ENCODE measurements at places on chromosomes 6 and 20.

DNA sequence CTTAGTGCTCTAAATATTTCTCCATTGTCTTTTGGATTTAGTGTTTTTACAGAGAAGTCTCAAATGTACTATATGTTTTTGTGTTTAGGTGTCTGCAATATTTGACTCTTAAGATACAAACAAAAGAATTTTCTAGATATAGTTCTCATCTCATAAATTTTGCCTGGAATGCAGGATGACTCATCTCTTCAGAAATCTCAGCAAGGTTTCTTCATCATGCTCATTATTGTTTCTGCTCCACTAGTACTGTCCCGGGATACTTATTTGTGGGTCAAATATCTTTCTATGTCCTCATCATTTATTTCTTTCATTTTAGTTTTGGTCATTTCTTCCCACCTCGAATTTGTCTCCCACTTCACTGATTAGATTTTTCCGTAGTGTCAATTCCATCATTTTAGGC is 9.5 kb downstream of the AHI1 start:
- DNase-seq: no peak

- DNase-seq: no peak
Observed at GRCh38 chr6:16621002-16621401, 140.3 kb downstream of the ATXN1 start.

GRCh38 chr6:3918469-3918868 is 69.3 kb downstream of the FAM50B start:
- no peak for DNase-seq

DNA sequence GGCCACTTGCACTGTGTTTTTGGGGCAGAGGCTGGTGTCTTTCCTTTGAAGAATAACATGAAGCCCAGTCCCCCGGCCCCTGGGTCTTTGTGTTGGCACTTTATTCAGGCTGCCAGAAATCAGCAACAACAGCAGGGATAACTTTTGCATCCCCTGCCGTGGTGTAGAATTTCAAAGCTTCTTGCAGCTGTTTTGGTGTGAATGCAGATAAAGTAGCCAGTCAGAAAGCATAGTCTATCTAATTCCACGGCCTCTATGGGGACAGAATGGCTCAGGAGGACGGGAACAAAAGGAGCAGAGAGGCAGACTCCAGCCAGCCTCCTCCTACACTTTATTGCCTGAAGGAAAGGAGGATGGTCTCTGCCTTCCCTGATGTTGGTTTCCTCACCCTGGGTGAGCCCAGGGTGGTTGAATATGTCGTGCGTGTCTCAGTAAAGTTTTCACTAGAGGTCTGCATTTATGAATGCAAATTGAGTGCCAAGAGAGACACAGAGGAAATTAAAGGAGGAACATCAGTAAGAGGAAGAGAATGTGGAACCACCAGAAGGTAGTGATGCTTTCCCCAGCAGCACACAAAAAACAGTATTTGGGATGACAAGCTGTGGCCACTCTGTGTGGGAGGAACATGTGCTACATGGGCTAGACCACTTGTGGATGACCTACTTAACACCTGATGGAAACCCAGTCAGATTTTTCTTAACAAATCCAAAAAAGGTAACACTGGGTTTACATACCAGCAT is 125.9 kb upstream of the TRAF3IP2 start:
- DNase-seq: no peak

DNA sequence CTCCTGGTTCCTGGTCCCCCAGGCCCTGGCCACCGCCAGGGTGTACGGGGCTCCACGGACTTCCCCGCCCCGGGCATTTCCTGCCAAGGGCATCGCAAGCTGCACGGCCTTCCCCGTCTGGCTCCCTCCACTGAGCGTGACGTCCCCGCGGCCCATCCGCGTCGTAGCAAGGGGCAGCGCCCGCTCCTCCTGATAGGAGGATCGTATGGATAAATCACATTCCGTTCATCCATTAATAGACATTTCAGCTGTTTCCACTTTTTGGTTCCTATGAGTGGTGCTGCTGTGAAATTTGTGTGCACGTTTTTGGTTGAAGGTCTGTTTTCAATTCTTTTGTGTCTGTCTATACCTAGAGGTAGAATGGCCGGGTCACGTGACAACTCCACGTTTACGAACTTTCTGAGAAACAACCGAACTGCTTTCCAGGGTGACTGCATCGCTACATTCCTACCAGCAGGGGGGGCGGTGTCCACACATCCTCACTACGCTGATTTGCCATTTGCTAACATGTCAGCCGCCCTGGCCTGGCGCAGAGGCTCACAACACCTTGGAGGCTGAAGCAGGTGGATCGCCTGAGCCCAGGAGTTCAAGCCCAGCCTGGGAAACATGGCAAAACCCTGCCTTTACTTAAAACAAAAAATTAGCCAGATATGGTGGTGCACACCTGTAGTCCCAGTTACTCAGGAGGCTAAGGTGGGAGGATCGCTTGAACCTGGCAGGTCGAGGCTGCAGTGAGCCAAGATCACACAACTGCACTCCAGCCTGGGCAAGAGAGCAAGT is 37.7 kb downstream of the KCNQ2 start:
- peak; percentile 58 for DNase-seq

DNA sequence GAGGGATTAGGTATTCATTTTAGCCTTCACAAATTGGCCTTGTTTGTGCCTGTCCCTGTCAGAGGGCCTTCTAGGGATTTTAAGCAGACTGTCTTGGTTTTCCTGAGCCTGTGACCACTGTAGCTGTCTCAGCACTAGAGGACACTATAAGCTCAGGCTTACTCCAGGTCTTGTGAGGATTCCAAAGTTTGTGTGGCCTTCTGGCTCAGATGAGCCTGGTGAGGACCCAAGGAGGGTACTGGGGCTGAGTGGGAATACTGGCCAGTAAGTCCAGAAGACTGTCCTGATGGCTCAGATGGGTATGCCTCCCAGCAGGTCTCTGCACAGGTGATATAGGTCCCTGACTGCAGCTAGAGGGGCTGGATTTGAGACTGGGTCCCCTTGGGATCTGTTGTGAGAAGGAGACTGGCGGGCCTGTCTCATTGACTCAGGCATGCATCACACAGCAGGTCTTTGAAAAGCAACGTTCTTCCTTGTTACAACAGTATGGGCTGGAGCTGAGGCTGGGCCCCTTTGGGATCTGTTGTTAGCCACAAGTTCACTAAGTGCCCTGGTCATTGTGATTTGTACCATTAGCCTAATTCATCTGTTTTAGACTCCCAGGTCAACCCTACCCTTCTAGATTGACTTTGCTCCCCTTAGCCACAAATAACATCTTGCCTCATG is 26.3 kb upstream of the TFB1M start:
- DNase-seq: no peak

- no peak for DNase-seq
Observed at GRCh38 chr6:147301070-147301469, 96.9 kb downstream of the STXBP5 start.

GRCh38 chr6:163570579-163571231 is 156.2 kb downstream of the QKI start:
- no peak for DNase-seq

GRCh38 chr6:165949324-165949723 is 218.3 kb downstream of the TBXT start:
- DNase-seq: no peak

DNA sequence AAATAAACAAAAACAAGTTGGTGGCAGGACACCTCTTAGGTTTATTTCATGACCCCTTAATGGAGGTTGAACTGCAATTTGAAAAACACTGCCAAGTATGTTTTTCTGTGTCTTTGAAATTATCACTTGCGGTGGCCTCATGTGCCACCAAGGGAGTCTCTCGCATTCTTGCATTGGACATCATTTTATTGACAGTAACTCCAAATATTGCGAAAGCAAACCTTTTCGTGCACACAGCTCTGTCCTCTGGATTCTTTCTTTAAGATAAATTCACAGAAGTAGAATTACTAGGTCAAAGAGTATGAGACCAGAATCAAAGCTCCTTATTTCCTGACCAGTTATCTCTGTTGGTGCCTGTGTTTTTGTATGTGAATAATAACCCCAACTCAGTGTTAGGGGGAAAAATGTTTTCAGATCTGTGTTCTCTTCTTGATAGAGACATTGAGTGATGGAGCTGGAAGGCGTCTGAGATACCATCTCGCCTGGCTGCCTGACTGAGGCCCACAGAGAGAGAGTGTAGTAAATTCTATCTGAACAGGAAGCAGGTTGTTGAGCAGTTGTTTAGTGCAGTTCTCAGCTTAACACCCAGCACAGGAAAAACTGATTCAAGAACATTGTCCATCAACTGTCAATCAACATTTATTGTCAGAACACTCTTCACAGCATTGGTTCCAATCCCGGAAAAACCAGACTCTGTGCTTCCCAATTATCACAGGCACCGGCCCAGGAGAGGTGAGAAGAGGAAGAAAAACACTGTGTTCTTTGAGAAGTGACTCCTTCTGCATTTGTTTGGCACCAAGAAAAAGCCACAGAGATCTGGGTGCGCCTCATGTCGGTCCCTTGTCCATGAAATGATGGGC is 2.2 kb upstream of the CCDC167 start:
- peak; percentile 25 for DNase-seq

DNA sequence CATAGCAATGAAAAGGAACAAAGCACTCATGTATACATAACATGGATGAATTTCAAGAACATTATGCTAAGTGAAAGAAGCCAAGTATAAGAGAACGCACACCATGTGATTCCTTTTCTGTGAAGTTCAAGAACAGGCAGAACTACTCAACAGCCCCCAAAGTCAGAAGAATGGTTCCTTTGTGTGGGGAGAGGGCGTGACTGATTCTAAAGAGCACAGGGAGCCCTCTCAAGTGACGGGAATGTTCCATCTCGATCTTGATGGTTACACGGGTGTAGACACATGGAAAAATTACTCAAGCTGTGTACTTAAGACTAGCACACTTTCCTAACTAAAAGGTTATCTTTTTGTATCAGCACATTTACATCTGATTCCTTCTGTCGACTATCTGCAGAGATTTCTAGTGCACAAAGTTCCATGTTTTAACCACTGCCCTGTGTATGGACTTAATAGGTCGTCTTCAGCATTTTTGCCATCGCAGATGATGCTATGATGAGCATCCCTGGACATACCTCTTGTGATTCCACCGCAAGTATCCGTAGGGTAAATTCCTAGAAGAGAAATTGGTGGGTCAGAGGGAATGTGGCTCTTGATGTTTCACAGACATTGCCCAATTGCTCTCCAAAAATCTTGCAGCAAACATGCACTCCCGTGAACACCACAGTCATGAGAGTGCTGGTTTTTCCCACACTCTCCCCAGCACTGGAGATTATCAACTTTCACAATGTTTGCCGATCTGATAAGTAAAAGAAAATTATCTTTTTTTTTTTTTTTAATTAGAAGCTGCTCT is 279.3 kb downstream of the BMP7 start:
- DNase-seq: no peak

DNA sequence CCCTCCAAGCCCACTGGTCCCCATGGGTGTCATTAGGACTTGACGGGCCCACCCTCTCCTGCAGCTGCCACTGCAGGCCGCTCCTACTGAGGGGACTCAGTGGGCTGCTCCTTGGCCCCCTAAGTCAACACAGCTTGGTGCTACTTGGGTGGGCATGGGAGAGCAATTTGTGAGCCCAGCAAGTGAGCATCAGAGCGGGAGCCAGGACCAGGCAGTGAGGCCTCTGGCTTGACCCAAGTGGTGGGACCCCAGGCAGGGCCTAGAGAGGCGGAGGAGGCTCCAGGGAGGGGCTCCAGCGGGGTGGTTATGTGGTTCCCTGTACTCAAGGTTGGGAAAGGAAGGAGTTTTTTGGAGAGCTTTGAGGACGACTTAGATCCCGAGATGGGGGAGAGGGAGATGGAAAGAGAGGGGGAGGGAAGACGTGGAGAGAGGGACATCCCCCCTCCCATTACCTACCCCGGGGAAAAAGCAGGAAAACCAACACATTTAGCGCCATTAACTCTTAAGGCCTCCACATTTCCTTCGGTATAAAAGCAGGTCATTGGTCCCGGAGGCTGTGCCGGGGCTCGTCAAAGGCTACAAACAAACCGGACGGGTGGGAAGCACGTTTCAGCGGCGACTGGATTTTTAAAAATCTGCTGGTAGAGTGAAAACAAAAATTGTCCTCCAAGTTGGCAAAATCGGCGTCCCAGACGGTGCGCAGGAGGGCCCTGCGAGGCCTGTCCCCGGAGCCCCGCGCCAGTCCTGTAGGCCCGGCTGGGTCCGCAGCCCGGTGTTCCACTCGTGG is 8.8 kb downstream of the FOXC1 start:
- no peak for DNase-seq

- no peak for DNase-seq
Observed at GRCh38 chr6:137496909-137497720, 2.9 kb upstream of the OLIG3 start.

DNA sequence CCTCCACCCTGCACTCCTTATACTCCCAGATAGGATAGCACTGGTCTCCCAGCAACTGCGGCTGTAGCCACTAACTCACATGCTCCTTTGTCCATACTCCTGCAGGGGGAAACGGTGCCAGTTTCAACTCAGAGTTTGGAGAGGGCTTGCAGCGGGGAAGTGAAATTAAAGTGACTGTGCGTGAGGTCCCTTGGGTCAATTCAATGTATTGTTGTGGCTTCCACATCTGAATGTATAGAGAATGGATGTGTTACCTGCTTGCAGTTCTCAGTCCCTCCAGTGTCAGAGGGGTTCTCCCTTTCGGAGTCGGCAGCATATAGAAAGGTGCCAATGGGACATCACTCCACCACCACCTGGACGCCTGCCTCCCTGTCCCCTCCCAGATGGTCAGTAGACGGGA is 93.6 kb upstream of the CNKSR3 start:
- no peak for DNase-seq

- DNase-seq: no peak
Observed at GRCh38 chr20:46102940-46103339, 13.2 kb upstream of the NCOA5 start.

- no peak for DNase-seq
Observed at GRCh38 chr6:149961728-149962425, 1.9 kb upstream of the ULBP1 start.

GRCh38 chr6:128731249-128732165 is 151.4 kb upstream of the LAMA2 start:
- DNase-seq: no peak

DNA sequence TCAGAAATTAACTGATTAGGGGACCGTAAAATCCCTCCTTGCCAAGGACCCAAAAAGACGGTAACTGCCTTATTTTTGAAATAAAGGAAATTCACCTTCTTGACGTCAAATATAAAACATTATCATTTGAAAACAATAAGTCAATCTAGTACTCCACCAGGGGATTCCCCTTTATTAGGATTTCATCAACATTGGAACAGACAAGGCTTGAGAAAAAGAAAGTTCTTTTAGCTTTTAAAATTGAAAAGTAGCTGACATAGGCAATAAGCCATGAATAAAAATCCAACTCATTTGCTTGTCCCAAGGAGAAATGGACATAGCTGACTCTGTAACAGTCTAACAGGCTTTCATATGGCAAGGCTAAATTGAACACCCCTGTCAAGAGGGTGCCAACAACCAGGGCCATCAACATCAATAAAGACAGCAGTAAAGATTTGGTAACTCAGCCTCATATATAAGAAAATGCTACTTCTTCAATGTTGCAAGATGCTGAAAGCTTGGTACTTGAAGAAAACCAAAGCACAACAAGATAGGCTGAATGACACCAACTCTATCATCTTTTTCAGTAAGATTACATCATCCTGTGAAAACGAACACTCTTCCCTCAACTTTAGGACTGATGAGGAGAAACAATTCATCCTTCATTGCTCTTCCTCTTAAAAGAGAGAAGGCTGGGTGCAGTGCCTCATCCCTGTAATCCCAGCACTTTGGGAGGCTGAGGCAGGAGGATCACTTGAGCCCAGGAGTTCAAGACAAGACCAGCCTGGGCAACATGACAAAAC is 121.0 kb upstream of the PRDM1 start:
- no peak for DNase-seq

- DNase-seq: no peak
Observed at GRCh38 chr6:130744576-130745366, 82.4 kb upstream of the SMLR1 start.

- no peak for DNase-seq
Observed at GRCh38 chr6:128432394-128432793, 88.0 kb downstream of the PTPRK start.
